ENCODE measurements at places on chromosomes 1 and 21.

DNA sequence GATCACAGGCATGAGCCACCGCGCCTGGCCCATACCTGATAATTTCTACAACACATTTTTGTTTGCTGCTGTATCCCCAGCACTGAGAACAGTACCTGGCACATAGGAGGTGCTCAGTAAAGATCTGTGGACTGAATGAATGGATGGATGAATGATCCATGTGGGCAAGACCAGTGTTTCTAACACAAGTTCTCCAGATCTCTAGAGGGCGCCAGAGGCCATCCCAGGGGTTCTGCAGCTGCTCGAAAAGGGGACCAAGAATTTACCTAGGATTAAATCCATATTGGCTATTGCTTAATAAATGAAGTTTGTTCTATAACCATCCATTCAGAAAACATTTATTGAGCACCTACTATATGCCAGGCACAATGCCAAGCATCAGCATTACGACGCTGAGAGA is 167.7 kb downstream of the ACTL8 start:
- DNase-seq = no peak

DNA sequence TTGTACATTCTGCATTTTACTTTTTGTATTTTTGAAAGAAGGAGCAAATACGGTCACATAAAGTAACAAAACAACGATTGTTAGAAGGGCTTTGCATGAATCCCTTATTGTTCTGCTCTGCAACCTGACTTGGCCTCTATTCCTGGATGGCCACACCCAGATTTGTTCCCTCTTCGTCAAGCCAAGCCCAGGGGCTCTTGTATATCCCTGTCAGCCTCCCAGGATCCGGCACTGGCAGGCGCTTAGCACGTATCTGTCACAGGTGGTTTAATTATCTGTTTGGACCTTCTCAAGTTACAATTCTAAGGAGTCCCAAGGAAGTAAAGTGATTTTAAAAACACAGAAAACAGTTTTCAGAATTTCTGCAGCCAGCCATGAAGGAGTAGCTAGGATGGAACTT is 28.0 kb downstream of the CRYAA start:
- no peak for DNase-seq

- no peak for DNase-seq
These were observed 11.3 kb downstream of the GNPAT start for GRCh38 chr1:231252336-231252735.

DNA sequence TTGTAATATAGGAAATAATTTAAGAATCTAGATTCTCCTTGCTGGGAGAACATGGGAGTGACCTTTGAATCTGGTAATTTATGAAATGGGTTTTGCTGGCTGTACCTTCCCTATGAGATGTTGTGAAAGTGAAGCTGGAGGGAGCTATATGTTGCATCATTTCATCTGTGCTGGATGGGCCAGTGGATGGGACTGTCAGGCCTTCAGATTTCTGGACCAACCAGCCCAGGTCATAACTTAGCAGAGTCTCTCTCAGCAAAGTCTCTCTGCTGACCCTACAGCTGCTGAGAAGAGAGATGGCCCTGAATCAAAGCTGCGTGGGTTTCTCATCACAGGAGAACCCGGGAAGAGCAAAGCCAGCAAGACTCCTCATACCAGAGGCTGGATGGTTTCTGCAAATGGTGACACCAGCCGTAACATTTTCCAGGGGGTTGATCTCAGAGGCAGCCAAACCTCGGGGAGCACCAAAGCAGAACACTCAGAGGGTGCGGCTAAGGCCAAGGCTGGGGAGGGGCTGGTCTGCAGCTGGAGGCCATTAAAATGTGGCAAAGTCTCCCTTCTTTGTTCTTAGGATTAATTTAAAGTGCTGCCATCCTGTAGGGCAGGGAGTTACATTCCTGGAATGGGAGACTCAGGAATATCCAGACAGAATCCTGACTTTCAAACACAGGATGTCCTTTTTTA is 18.2 kb upstream of the PTGFRN start:
- no peak for DNase-seq

GRCh38 chr1:234718496-234719453 is 108.8 kb upstream of the IRF2BP2 start:
- no peak for DNase-seq

GRCh38 chr1:111739925-111740765 is 950 bp upstream of the INKA2 start:
- no peak for DNase-seq

DNA sequence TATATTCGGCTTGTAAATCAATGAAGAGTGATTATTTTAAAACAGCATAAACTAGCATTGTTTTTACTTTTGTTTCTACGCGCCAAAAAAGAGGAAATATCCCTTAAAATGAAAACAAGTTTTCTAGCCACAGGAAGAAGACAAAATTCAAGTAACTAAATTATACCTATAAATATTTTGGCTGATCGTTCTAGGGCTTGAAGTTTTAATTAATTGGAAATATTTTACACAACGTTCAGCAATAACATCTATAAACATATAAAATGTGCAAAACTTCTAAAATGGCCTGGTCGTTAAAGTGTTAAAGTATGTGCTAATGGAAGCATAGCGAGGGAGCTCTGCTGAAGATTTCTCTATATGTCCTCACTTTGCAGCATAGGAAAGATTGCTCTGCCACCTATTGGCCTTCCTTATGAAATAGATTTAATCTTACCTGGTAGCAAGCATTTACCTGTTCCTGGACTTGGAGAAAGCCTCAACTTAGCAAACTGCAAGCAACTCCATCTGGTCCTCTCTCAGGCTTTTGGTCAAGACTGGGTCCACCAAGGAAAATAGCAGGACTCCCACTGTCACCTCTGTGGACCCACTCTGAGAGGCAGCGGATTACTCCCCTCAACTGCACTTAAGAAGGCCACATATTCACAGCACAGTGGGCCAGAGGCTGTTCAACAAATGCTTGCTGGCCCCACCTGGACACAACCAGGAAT is 351.3 kb upstream of the RUNX1 start:
- DNase-seq = no peak

- no peak for DNase-seq
These were observed 4.4 kb downstream of the PCAT6 start for GRCh38 chr1:202815120-202815519.

DNA sequence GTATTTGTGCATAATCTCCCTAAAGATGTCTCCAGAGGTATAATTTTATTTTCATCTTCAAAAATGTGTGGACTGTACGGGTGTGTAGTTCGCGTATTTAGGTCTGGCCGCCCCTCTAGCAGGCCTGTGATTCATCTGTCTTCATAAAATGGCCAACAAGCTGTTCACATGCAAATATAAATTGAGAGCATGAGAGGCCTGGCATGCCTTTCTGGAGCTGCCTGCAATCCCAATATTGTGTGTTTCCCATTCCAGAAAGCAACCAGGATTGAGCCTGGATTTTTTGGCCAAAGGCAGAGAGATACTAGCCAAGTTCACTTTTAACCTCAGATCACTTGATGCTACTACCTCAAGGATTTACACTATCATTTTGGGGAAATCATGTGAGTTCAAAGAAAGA is 197.2 kb downstream of the NFIA start:
- DNase-seq = no peak

- no peak for DNase-seq
These were observed 2.6 kb upstream of the TMCO4 start for GRCh38 chr1:19802269-19802668.

DNA sequence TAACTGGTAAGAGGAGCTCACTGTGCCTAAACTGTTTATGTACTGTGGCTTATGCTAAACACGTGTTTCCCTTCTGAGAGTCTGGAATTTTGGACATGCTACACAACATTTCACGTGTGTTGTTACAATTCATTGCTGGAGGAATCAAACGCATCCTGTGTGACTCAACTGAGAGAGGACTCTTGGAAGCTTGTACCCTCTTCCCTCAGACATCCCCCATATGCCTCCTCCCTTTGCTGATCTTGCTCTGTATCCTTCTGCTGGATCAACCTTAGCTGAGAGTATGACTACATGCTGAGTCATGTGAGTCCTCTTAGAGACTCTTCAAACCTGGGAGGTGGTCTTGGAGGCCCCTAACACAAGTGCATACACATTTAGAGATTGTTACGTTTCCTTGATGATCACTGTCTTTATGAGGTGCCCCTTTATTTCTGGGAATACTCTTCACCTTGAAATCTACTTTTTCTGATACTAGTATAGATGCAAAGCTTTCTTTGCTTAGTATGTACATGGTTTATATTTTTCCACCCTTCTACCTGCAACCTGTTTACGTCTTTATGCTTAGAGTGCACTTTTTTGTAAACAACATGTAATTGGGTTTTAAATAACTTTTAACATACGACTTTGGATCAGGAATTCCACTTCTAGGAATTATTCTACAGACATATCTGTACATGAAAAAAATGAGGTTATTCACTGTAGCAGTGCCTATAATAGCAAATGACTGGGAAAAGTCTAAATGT is 8.7 kb downstream of the NPHP4 start:
- DNase-seq = no peak

DNA sequence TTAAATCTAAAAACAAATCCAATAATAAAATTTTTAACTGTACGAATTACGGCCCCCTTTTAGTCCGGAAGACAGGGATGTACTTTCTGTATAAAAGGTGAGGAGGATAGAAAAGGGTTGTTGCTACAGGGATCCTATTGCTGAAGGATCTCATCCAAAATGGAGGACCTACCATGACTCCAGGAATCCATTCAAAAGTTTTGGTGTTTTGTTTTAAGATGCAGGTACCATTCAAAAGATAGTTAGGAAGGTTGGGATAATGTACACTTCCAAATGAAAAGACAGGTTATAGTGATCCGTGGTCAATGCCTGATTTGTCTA is 1.3 kb upstream of the ENAH start:
- DNase-seq = no peak

DNA sequence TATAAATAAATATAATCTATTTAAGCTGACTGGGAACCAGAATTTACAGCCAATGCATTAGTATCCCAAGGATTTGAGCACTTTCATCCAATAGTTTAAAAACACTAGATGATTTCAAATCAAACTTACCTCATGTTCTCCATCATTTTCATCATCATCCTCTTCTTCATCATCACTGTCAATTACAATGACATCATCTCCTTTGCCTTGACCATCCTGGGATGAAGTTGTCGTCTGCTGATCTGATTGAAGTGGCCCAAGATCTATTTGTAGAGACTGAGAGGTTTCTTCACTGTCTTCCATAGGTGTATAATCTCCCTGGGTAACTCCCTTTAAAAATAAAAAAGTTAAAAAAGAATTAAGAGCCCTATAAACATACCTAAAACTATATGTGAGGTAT is 47.7 kb downstream of the TPR start:
- DNase-seq = no peak

- DNase-seq = no peak
These were observed 306.4 kb downstream of the DUSP10 start for GRCh38 chr1:221435504-221435904.

DNA sequence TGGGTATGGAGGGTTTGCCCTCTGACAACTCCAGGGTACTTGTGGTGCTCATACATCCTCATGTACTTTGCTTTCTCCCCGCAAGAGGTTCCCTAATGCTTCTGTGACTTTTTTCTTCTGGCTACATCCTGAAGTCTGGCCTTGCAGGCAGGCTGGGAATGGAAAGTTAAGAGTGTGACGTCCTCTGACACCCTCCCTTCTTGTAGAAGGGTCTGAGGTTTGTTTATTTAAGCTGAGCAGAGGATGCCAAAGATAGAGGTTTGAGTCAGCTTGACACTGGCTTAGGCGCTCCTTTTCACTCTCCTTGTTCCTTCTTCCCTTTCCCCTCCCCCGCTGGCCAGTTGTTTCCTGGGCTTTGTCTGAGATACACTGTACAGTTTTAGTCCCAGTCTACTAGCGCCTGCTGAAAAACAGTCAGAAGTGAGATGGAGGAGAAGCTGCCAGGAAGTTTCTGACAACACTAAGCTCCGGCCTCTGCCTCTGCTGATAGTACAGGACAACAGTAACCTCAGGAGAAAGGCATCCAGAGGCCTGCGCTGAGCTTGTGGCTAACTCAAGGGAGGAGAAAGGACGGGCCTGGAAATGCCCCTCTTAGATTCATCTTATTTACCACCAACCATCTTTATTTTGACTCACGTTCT is at the start of gene MACF1:
TSS of gene MACF1 (plus strand) at position 255 of the 641 bp plus-strand sequence. CDS start at position 583, 328 bp downstream.
- DNase-seq = no peak

All from stimulated activated CD8-positive, alpha-beta memory T cell treated with anti-CD3 and anti-CD28 coated beads, Interleukin-15, amount 100 ng/mL, for 24 hours (primary cell).